ENCODE measurements at places on chromosomes 4 and X.
A peak's percentile ranks its signal among the peaks of the same experiment; 100 is the strongest.

GRCh38 chrX:153521034-153521433 is 3.6 kb downstream of the ATP2B3 start:
- peak; percentile 71 for DNase-seq

- DNase-seq = no peak
Observed at GRCh38 chr4:40675166-40675565, 45.5 kb upstream of the RBM47 start.

DNA sequence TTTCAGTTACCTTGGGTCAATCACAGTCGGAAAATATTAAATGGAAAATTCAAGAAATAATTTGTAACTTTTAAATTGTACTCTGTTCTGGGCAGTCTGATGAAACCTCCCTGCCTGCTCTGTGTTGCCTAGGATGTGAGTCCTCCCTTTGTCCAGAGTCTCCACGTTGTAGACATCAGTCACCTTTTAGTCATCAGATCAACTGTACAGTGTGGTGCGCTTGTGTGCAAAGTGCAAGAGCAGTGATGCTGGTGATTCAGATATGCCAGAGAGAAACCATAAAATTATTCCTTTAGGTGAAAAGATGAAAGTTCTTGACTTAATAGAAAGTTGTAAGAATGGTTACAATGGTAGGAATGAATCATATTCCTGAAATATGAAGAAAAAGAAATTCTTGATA is 1.4 kb downstream of the SPATA4 start:
- peak; percentile 96 for DNase-seq

DNA sequence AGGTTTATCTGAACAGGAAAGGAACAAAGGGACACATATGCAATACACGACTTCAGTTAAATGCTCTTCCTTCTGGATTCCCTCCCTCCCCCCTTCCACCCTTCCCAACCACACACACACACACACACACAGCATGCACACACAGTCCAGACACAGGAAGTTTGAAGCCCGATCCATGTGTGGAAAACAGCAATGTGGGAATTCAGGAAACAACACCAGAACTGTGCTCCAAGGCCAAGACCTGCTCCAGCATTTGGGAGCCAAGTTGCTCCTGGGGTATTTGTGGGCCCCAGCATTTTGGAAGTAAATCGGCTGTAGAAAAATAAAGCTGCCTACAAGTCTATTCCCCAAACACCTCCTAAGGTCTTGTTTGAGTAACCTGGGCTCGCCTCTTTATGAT is 5.6 kb upstream of the AMOT start:
- DNase-seq = no peak

Measured in GM23248 (cell line).